ENCODE measurements at places on chromosomes 7 and 10. TPM values are rescaled to one million over a fixed set of nuclear protein-coding genes. Genes with fewer than 3 reads are reported as not detected.
A peak's percentile ranks its signal among the peaks of the same experiment; 100 is the strongest.

DNA sequence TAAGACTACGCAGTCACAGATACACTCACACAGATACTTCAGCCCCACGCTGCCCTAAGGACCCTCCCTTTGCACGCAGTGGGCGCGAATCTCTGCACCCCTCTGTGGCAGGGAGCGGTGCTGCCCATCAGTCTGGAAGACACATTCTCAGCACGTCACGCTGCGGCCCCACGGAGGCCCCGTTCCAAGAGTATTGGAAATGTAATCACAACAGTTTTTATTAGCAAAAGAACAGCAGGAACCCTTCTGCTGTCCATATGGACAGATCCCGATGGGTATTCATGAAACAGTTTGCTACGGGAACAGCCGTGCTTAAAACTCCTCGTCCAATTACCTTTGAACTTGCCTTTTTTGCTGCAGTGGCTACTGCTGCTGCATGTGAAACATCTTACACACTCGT, 131.0 kb downstream of the RPS24 start:
- no peak overlapping the region for H3K4me3 ChIP-seq
- no peaks in the 10 kb centered on the region for H3K4me1 ChIP-seq
- no peak for DNase-seq
- peaks cover 18% of the 10 kb centered on the region for H3K27me3 ChIP-seq
- H3K27ac ChIP-seq, result no peak overlapping the region

DNA sequence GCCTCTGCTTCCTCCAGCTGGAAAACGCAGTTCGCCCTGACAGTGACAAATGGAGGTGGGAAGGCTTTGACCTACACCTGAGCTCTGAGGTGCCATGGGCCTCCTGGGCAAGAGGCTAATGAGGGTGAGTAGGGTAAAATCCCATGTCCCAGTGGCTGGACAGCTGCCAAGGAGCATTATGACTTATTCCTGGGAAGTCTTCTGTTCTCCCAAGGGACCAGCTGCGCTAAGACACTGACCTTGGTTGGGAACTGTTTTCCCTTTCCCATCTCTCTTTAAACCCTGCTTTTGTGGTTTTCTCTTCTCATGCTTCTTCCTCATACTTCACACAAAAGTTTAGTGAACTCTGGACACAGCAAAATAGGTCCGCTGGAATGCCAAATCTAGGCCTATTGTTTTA, 72.6 kb downstream of the COPG2 start:
- DNase-seq, result no peak
- no peaks in the 10 kb centered on the region for H3K36me3 ChIP-seq
- H3K27ac ChIP-seq, result no peak overlapping the region

GRCh38 chr7:90772410-90772809, 176.3 kb downstream of the CDK14 start:
- no peak overlapping the region for H3K4me3 ChIP-seq
- H3K27ac ChIP-seq, result no peak overlapping the region
- DNase-seq, result no peak
- no peaks in the 10 kb centered on the region for H3K36me3 ChIP-seq

DNA sequence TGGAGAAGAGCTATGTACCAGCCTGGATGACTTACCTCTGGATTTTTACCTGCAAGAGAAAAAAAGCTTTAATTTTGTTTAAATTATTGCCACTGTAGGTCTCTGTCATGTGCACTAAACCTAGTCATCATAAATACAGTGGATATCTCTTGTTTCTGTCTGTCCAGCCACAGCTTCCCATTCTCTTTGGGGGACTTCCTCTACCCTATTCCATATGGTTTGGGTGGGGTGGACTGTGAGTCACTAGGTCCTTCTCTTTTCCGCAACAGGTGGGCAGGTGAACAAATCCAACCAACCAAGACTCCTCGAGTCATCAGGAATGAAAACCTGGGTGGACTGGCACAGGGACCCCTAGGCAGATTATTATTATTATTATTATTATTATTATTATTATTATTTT, 87.3 kb upstream of the CYTH3 start:
- no peak for DNase-seq
- H3K27ac ChIP-seq, result no peak overlapping the region
- H3K4me3 ChIP-seq, result no peak overlapping the region
- H3K36me3 ChIP-seq, result no peaks in the 10 kb centered on the region

- H3K36me3 ChIP-seq, result no peaks in the 10 kb centered on the region
- no peak overlapping the region for H3K27ac ChIP-seq
- no peak overlapping the region for H3K4me3 ChIP-seq
- no peak for DNase-seq
- H3K4me1 ChIP-seq, result no peaks in the 10 kb centered on the region
Measured at GRCh38 chr10:19749185-19749729, 67.0 kb upstream of the PLXDC2 start.

DNA sequence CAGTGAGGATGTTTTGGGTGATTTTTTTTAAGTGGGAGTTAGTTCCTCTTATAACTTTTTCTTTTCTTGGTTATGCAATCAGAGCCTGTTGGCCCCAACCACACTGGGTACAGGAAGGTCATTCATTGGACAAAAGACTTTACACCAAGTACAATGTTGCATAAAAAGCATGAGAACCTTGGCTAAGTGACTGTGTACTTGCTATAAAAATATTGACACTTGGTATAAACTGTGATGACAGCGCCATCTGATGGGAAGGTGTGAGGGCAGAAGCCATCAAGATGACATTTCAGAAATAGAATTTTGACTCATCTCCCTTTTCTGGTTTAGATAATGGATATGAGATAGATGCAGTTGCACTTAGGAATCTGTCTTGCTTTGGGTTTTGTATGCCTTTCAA, 126.4 kb upstream of the CCDC6 start:
- peaks cover 13% of the 10 kb centered on the region for H3K27me3 ChIP-seq
- no peak overlapping the region for H3K27ac ChIP-seq
- H3K4me3 ChIP-seq, result no peak overlapping the region
- peak; percentile 62 for DNase-seq
- peaks cover 2% of the 10 kb centered on the region for H3K4me1 ChIP-seq

DNA sequence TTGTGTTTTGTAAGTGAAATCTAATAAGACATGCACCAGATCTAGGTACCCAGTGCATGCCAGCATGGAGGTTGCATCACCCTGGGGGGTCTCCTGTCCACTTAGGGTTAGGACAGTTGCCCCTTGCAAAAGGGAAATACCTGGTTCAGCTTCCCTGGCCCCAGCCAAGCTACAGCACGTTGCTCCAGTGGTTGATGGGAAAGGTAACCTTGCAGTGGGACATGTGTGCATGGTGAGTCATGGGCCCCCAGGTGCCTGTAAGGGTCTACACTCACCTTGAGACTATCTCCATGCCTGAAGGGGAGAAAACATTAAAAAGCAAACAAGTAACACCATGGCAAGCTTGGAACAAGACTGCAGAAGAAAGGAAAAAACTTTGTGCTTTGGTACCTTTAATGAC, 143.9 kb downstream of the LSM5 start:
- no peak for DNase-seq
- no peaks in the 10 kb centered on the region for H3K4me1 ChIP-seq
- H3K27ac ChIP-seq, result no peak overlapping the region
- no peaks in the 10 kb centered on the region for H3K36me3 ChIP-seq
- no peak overlapping the region for H3K4me3 ChIP-seq

GRCh38 chr7:18020138-18020715, 7.4 kb downstream of the PRPS1L1 start:
- no peaks in the 10 kb centered on the region for H3K4me1 ChIP-seq
- no peak overlapping the region for H3K4me3 ChIP-seq
- no peaks in the 10 kb centered on the region for H3K36me3 ChIP-seq
- DNase-seq, result no peak

GRCh38 chr7:157371296-157371695, 34.5 kb downstream of the DNAJB6 start:
- peaks cover 48% of the 10 kb centered on the region for H3K4me1 ChIP-seq
- H3K36me3 ChIP-seq, result peaks cover 77% of the 10 kb centered on the region
- DNase-seq, result no peak
- H3K27me3 ChIP-seq, result no peaks in the 10 kb centered on the region
- no peak overlapping the region for H3K4me3 ChIP-seq

DNA sequence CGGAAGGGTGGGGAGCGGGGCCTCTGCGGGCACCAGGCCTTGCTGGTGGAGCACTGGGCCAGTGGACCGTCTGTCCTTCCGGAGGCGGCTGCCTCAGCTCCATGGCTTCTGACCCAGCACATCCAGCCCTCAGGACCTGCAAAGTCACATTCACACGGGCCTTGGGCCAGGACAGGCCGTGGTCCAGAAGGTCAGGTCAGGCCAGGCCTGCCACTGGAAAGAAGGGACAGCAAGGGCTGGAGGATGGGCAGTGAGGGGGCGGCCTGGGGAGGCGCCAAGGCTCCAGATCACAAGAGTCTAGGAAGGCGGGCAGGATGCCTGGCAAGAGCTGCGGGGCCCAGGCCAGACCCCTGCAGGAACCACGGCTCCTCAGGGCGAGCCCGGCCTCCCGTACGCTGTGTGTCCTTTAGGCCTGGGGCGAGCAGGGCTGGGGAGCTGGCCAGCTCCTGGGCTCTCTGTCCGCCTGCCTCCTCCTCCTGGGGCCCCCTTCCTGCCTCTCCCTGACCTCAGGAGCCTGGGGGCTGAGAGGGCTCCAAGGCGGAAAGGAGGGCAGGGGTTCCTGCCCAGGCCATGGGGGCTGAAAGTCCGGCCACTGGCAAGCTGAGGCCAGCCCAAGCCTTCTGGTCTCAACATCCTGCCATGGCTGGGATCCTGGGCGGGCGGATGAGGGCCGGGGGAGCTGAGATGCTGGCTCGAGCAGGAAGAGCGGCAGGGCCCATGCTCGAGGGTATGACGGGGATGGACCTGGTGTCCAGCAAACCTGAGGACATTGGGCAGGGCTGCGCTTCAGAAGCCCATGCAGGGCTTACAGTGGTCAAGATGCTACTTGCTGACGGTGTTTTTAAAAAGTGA, 225.8 kb downstream of the ELFN1 start:
- no peaks in the 10 kb centered on the region for H3K4me1 ChIP-seq
- no peaks in the 10 kb centered on the region for H3K36me3 ChIP-seq
- no peak overlapping the region for H3K4me3 ChIP-seq
- no peak overlapping the region for H3K27ac ChIP-seq
- no peak for DNase-seq

The SMIM30 gene
- 38.1 TPM for total RNA-seq

The STRA8 gene
- total RNA-seq, result not detected

The STRIP2 gene
- total RNA-seq, result 15.6 TPM
